ENCODE measurements at places on chromosomes 7 and 10.

DNA sequence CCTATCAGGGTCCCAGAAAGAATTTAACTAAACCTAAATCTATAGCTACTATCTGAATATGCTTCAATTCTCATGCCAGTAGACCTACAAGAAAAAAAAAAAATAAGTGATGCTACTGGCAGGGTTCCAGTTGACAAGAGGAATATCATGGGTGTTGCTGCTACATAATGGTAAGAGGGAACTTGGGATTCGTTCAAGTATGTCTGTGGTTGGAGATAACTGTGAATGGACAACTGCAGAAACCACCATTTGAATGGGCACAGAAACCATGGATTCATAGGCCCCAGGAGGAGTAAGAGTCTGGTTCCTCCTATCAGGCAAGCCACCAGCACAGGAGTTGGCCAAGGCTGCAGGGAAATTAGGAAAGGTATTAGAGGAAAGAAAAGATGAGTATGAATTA, 287.6 kb upstream of the HGF start:
- H3K36me3 ChIP-seq = peaks cover 6% of the 10 kb centered on the region
- no peak overlapping the region for H3K4me3 ChIP-seq
- peaks cover 2% of the 10 kb centered on the region for H3K4me1 ChIP-seq

GRCh38 chr7:120060281-120060680, 212.7 kb upstream of the KCND2 start:
- no peaks in the 10 kb centered on the region for H3K27me3 ChIP-seq
- no peaks in the 10 kb centered on the region for H3K36me3 ChIP-seq
- H3K4me1 ChIP-seq = no peaks in the 10 kb centered on the region
- H3K27ac ChIP-seq = no peak overlapping the region

DNA sequence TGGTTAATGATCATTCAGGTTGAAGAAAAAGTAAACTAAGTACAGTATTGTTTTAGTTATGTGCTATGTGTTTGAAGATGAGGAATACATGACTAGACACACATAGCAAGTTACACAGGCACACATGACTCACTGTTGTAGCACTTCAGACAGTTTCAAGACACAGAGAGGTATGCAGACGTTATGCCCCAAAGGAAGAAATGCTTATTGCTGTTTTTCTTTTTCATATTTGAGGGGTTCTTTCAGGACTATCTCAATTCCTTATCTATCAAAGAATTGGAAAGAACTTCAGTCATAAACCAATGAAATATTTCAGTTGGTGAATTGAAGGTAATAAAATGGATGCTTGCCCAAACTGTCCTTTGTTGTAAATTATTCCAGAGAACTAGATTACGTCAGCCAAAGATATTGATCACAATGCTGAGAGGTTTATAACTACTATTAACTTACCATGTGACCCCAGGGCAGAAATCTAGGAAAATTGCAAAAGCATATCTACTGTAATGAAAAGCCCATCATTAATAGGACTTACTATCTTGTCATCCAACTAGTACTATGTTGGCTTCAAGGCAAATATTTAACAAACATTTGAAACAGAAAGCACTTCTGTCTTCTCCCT, 61.2 kb upstream of the CAPZA2 start:
- no peak for DNase-seq
- H3K27me3 ChIP-seq = peaks cover 16% of the 10 kb centered on the region
- H3K4me3 ChIP-seq = no peak overlapping the region
- H3K27ac ChIP-seq = peak overlapping the region; percentile 36
- H3K36me3 ChIP-seq = peaks cover 2% of the 10 kb centered on the region

DNA sequence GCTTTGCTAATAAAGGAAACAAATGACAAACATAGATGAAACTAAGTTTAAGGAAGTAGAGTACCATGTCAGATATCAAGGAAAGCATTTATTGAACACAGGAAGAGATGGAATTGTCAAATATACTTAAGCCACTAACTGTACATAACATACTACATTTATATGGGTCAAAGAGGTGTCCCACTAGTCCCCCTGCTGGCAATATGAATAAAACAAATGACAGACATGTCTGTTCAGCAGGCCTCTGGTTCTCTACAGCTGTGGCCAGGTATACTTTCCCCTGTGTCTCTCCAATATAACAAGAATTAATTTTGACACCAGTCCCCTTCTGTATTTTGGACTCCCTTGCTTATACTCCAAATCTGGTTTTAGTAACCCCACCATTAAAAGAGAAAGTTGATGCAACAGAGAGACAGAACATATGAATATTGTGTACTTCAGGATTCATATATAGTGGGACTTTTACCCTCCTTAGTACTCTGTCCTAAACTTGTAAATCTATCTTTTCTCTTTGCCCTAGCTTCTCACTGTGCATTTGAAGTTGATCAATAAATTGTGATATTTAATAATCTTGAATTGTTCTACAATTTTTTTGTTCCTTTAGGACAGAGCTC, 42.9 kb downstream of the CD36 start:
- H3K4me1 ChIP-seq = no peaks in the 10 kb centered on the region
- no peak overlapping the region for H3K4me3 ChIP-seq
- H3K27me3 ChIP-seq = no peaks in the 10 kb centered on the region
- DNase-seq = peak; percentile 38
- no peaks in the 10 kb centered on the region for H3K36me3 ChIP-seq

- H3K4me3 ChIP-seq = no peak overlapping the region
- peaks cover under 1% of the 10 kb centered on the region for H3K36me3 ChIP-seq
- peaks cover 10% of the 10 kb centered on the region for H3K4me1 ChIP-seq
Observed at GRCh38 chr10:113922787-113923570, 68.5 kb downstream of the NHLRC2 start.

DNA sequence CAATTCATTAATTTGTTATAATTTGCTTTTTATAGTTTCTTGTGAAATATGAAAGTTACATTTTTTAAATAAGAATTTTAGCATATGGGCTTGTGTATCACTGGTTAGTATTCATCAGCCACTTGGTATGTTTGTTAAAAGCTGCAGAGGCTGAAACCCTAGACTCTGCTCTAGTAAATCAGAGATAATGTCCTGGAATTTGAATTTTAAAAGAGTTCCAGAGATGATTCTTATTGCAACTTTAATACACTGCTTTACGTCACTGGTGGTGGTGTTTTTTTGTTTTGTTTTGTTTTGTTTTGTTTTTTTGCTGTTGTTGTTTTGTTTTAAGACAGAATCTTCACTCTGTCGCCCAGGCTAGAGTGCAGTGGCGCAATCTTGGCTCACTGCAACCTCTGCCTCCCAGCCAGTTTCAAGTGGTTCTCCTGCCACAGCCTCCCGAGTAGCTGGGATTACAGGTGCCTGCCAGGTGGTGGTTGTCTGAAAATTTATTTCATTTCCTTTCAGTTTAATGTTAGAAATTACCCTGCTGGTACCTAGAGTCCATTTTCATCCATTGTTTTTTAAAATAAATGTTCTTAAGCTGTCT, 43.8 kb downstream of the PTPN12 start:
- peaks cover 43% of the 10 kb centered on the region for H3K36me3 ChIP-seq
- H3K4me3 ChIP-seq = no peak overlapping the region
- no peaks in the 10 kb centered on the region for H3K27me3 ChIP-seq
- H3K27ac ChIP-seq = peak overlapping the region; percentile 20

DNA sequence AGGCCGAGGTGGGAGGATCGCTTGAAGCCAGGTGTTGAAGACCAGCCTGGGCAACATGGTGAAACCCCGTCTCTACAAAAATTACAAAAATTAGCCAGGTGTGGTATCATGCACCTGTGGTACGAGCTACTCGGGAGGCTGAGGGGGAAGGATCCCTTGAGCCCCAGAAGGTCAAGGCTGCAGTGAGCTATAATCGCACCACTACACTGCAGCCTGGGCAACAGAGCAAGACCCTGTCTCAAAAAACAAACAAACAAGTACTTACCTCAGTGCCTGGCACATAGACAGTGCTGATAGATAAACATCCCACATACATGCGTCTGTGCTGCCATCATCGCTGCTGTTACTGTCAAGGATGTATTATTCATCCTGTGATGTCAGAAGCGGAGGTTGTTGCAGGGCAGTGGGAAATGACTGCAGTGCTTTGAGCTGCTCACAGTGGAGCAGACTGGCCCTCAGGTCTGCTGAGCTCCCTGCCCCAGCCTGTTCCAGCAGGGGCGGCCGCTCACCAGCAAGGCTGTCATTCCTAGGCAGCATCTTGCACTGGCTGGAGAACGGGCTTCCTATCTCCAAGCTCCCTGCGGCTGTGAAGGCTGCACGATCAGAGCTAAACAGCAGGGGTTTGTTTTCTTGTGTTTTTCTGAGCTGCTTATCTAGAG, 18.6 kb downstream of the FOXK1 start:
- H3K4me3 ChIP-seq = no peak overlapping the region
- H3K36me3 ChIP-seq = no peaks in the 10 kb centered on the region
- H3K27ac ChIP-seq = no peak overlapping the region
- no peaks in the 10 kb centered on the region for H3K27me3 ChIP-seq
- H3K4me1 ChIP-seq = peaks cover 3% of the 10 kb centered on the region

DNA sequence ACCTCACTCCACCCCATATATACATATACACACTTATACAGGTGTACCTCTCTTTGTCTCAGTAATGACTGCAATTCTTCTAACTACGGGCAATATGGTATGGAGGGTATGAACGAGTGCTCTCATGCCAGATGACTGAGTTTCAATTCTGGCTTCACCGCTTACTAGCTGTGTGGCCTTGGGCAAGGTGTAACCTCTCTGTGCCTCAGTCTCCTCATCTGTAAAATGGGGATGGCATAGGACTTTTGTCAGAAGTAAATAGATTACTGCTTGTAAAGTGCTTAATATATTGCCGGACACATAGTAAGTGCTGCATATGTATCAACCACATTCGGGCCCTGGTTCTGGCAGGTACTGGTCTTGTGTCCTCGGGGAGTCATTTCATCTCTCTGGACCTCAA, 60.1 kb upstream of the IFRD1 start:
- H3K36me3 ChIP-seq = no peaks in the 10 kb centered on the region
- H3K27ac ChIP-seq = no peak overlapping the region
- H3K4me3 ChIP-seq = no peak overlapping the region
- H3K27me3 ChIP-seq = no peaks in the 10 kb centered on the region
- no peak for DNase-seq
- H3K4me1 ChIP-seq = no peaks in the 10 kb centered on the region

DNA sequence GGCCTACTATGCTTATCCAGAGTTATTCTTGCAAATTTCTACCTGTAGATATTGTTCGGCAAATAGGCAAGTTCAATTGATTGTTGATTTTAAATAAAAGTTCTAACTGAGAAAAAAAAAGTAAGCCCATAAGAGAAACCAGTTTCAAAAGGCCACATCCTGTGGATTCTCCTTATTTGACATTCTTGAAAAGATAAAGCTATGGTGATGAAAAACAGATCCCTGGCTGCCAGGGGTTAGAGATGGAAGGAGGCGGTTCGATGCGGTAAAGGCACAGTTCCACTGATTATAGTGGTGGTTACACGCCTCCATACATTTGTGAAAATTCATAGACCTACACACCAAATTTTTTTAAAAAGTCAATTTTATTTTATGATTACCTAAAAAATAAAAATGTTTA, 347.8 kb downstream of the KCNMA1 start:
- DNase-seq = peak; percentile 44
- peak overlapping the region; percentile 95 for H3K27ac ChIP-seq
- H3K4me1 ChIP-seq = peaks cover 54% of the 10 kb centered on the region
- H3K27me3 ChIP-seq = no peaks in the 10 kb centered on the region
- H3K36me3 ChIP-seq = no peaks in the 10 kb centered on the region

DNA sequence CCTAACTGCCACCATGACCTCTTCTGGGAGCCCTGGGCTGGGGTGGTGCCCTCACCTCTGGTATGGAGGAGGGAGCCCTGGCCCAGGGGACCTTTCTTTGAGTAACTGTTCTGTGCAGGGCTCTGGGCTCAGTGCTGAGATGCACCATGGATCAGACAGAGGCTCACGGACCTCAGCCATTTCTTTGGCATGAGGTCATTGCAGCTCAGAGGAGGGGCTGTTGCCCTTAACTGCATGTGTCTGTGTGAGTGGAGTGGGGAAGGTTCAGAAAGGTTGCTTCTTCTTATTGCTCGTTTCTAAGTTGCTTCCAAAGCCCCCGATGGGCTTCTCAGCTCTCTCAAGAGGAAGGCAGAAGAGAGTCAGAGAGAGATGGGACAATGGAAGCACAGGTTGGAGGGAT, 233.9 kb downstream of the RPS24 start:
- H3K4me3 ChIP-seq = no peak overlapping the region
- peaks cover 16% of the 10 kb centered on the region for H3K4me1 ChIP-seq
- peak; percentile 31 for DNase-seq
- H3K27ac ChIP-seq = peak overlapping the region; percentile 29
- no peaks in the 10 kb centered on the region for H3K36me3 ChIP-seq

DNA sequence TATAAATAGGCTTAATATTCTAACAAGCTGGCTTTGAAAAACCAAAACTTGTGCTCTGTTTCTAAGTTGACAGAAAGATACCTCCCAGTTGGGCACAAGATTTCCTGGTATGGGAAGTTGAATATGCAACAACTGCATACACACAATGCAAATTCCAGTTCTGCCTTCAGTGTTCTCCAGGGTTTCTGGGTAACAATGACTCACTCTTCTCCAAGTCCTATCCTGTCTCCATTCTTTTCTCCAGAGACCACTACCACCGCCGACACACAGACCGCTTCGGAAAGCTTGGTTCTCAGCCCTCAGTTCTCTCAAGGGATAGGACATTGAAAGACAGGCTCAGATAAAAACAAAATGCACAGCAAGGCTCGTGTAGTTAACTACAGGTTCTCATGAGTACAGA, 12.2 kb downstream of the PDE1C start:
- peaks cover 3% of the 10 kb centered on the region for H3K4me1 ChIP-seq
- no peak overlapping the region for H3K4me3 ChIP-seq
- H3K27me3 ChIP-seq = peaks cover 9% of the 10 kb centered on the region
